ENCODE measurements at places on chromosomes 12 and 14.

DNA sequence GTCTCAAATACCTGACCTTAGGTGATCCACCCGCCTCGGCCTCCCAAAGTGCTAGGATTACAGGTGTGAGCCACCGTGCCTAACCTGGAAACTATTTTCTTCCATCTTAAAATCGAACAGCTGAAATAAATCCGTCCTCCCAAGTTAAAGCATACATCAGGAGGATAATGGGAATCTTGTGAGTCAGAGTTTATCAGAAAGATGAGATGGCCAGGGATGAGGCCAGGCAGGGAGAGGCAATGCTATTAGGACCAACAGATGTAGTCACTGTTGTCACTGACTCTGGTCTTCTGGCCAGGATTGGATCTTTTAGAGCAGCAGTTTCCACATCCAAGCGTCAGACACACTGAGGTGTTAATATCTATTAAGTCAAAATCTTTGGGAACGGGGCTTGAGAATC, 61.7 kb upstream of the USP44 start:
- DNase-seq, result no peak

- no peak for DNase-seq
Measured at GRCh38 chr12:90173499-90174197, 465.0 kb upstream of the ATP2B1 start.

DNA sequence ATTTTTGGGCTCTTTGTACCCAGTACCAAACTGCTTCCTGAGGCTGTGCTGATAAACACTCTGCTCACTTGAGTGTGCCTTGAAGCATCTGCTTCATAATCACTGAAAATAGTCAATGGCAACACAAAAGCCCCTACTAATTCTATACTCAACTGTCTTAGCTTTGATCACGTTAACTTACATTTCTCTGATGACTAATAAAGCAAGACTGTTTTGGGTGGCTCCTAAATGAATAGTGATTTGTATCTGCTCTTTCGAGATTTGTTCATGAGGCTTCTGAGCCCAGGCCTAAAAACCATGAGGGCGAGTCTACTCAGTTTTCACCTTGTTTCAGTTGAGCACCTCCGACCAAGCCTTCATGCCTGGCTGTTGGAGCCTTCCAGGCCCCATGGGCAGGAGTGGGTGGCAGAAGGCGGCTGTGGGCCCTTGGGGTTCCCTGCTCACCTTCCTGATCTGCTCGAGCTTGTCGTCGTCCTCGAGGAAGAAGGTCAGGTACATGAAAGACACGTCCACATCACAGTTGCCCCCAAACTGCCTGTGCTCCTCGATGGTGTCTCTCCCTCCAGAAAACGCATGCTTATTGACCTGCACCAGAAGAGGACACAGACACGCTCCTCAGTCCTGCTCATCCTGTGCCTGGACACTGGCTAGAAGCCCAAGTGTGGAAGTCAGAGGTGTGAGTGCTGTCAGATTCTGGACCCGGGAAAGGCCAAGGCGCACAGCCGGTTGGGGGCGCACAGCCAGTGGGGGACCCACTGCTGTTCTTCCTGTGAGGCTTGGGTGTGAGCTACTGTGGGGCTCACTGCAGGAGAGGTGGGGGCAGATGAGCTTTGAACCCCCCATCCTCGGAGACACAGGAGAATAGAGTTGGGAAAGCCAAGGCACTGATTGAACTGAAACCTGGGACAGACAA, 13.7 kb downstream of the SLC25A47 start:
- peak; percentile 60 for DNase-seq

DNA sequence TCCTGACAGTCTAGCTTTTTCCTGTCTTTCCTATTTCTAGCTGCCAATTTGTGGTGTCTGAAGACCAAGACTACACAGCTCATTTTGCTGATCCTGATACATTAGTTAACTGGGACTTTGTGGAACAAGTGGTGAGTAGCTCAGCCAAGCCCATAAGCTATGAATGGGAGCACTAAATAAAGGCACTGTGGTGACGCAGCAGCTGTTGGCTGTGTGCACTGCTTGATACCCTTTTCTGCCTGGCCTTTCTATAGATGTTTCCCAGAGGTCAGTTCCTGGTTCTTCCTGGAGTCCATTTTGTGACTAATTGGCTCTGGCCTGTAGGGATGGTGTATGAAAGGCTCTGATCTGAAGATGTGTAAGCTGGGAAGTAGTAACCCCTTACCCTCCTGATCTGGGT, 20.5 kb downstream of the RNF10 start:
- DNase-seq, result no peak

- peak; percentile 66 for DNase-seq
Measured at GRCh38 chr14:34981743-34982420, 910 bp upstream of the SRP54 start.
